ENCODE measurements at places on chromosomes 3 and 15.
A peak's percentile ranks its signal among the peaks of the same experiment; 100 is the strongest.

- no peak for DNase-seq
These were observed 815 bp upstream of the ZNF280D start for GRCh38 chr15:56734013-56734635.

DNA sequence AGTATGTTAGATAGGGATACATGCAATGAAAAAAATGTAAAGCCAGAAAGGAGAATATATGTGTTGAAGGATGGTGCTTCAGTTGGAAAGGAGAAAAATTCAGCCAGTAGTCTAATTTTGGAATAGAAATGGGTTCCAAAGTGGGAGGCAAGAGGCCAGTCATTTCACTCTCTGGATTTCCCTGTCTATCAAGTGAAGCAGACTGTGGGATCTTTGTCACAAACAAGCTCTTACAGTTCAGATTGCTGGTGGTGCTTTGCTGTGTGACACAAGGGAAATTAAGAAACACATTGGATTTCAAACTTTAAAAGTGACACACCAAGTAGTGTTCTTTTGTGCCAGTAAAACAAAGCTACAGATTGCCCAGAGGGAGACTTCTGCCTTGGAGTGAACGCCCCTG, 82.0 kb upstream of the BFSP2 start:
- DNase-seq, result no peak

- DNase-seq, result no peak
These were observed 42.3 kb downstream of the KLHL6 start for GRCh38 chr3:183513046-183513706.

- DNase-seq, result no peak
These were observed 250.4 kb upstream of the SLITRK3 start for GRCh38 chr3:165446555-165446954.

- no peak for DNase-seq
These were observed 93.8 kb upstream of the ICE2 start for GRCh38 chr15:60572541-60573421.

DNA sequence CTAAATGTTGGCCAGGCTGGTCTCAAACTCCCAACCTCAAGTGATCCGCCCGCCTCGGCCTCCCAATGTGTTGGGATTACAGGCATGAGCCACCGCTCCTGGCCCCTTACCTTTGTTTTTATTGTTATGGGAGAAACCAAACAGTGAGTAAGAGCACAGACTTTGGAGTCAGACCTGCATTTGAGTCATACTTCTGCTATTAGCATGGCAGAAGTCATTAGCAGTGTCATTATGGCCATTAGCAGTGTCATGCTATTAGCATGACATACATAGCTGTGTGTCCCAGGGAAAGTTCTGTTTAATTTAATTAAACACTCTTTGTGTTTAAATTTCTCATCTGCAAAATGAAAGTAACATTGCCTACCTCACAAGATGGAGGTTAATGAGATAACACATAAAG, 54.8 kb downstream of the SQOR start:
- no peak for DNase-seq

DNA sequence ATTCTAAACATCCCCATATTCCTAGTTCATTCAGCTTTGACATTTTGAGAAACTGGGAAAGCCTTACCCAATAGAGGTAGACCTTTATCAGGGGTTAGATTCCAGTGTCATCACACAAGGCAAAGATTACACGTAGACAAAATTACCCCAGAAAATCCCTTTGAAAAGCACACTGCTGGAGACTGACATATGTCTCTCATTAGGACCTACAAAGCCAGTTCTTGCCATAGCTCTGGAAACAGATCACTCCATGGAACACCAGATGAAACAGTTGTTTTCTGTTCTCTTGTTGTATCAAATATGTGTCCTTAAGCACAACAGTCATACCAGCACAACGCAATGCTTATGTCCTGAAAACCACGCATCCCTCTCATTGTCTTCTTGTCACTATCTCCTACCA, 44.7 kb downstream of the RARB start:
- DNase-seq, result no peak

- DNase-seq, result peak; percentile 8
These were observed 37.9 kb downstream of the CPA3 start for GRCh38 chr3:148903022-148903442.

- DNase-seq, result no peak
These were observed 54.5 kb upstream of the BOC start for GRCh38 chr3:113156816-113157333.

DNA sequence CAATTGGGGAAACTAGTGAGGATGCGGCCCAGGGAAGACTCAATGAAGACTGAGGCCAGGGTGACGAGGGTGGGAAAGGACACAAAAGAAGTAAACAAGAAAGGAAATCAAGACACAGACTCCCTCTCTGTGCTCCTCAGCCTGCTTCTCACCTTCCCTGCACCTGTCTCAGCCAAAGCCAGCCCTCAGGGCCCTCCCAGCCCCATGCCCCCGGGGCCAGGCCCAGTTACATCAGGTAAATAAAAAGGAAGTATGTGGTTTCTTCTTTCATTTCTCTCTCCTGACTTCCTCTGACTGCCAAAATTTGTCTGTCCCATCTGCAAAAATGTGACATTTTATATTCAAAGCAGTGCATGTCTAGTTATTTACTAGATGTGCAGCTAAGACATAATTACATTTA, 328.0 kb downstream of the UACA start:
- DNase-seq, result no peak

DNA sequence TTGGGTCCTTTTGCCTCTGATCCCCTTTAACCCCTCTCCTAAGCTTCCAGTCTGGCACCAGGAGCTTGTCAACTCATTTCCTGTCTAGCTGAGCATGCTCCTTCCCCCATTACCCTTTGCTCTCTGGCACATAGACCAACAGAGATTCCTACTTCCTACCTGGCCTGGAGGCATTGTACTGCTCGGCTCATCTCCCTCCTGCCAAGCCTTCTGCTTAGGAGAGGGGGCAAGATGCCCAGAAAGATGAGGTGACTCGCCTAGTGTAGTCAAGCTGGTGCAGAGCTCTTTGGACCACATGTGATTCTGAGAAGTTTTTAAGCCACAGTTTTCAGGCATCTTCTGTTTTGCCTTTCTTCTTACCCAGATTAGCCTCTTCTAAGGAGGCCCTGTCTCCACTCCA, 95.4 kb downstream of the ZNF621 start:
- DNase-seq, result no peak

- DNase-seq, result no peak
These were observed 53.8 kb downstream of the UBE2E2 start for GRCh38 chr3:23256741-23257435.

DNA sequence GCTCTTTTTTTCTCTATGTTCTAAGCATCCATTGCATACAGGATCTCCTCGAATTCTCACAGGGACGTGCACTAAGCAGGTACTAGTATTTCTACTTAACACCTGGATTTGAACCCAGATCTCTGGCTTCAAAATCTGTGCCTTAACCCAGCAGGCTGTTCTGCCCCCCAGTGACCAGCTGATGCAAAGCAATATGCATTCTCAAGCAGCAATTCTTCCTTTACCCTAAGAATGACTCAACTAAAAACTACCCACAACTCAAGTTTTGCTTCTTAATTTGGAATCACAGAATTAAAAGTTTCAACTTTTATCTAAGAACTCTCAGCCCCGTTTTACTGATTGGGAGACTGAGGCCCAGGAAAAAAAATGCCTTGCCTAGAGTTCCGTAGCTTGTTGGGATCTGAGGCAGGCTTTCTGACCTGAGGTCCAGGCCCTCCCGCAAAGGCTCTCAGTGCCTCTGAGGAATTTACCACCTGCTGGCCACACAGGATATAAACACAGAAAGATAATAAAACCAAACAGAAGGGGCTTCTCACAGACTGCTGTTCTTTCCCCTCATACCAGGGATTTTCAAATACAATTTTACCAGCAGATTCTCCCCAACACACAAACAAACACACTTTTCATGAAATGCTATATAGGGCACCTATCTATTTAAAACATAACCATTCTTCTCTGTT, 115.4 kb upstream of the RAD18 start:
- no peak for DNase-seq

- peak; percentile 79 for DNase-seq
These were observed 48.0 kb upstream of the RAB6B start for GRCh38 chr3:133943639-133944141.

DNA sequence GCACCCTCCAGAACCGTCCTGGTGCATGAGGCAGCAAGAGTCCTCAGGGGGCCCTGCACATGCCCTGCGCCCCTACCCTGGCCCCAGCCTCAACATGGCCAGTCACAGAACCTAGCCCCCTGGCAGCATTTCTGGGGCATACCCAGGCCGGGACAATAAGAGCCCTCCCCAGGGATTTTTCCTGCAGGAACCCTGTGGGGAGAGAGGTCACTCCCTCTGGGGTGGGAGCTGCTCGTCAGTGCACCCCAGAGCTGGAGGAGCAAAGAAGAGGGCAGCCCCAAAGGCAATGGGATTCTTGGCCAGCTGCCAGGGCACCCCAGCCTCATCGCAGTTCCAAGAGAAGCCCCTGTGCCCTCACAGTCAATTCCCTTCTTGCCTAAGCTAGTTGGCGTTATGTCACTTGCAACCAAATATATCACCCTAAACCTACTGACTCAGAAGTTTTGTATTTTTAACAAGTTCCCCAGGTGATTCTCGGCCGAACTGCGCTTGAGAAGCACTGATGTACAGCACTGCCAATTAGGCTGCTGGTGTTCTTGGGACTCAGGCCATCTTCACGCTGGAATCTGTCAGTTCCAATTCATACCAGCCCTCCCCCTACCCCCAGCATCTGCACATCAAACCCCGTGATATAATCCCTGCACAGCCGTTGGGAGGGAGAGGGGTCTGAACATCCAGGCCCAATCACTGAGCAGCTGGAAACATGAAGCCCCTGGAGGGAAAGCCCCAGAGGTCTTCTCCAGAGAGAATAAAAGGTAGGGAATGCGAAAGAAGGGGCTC, 87.5 kb upstream of the PRR20G start:
- no peak for DNase-seq

GRCh38 chr3:49377483-49377882, 19.3 kb upstream of the GPX1 start:
- DNase-seq, result peak; percentile 58

- DNase-seq, result no peak
These were observed 76.7 kb downstream of the PLD1 start for GRCh38 chr3:171733561-171733960.

- no peak for DNase-seq
These were observed 49.4 kb downstream of the TM4SF18 start for GRCh38 chr3:149284034-149284433.

- peak; percentile 58 for DNase-seq
These were observed 23.5 kb upstream of the HES1 start for GRCh38 chr3:194112120-194113106.

DNA sequence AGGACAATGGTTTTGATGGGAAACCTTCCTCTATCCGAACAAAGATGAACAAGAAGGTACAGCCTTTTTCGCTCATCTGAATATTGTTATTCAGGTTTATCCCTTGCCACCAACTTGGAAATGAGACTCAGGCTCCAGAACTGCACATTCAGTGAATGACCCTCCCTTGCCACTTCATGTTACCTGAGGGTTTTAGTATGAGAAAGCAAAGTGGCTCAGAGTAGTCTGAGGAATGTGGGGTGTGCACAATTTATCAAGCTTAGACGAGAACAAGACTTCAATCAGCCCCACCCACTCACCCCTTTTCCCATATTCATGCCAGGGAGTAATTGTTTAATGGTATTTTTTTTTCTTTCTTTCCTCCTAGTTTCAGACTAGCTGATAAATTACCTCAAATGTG, 265.3 kb upstream of the POU1F1 start:
- DNase-seq, result no peak

GRCh38 chr3:173395073-173395411, 2.5 kb upstream of the NLGN1 start:
- DNase-seq, result peak; percentile 41

GRCh38 chr3:149003653-149004305, 12.4 kb downstream of the GYG1 start:
- no peak for DNase-seq

DNA sequence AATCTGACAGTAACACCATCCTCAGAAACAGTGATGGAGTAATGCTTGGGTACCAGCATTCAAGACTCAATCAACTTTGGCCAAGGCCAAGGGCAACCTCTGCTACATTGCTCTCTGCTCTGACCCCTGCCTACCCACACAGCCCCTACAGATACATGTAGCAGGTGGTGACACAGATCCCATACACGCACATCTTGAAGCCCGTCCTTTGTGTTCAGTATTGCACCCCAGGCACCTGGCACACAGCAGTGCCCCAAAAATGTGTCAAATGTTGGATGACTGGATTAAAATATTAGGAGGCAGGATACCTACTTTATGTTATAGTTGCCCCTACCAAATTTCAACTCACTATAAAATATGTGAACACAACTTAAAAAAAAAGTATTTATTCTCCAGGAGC, 139.3 kb upstream of the ICE2 start:
- DNase-seq, result no peak

GRCh38 chr3:171636666-171637065, 173.6 kb downstream of the PLD1 start:
- no peak for DNase-seq

DNA sequence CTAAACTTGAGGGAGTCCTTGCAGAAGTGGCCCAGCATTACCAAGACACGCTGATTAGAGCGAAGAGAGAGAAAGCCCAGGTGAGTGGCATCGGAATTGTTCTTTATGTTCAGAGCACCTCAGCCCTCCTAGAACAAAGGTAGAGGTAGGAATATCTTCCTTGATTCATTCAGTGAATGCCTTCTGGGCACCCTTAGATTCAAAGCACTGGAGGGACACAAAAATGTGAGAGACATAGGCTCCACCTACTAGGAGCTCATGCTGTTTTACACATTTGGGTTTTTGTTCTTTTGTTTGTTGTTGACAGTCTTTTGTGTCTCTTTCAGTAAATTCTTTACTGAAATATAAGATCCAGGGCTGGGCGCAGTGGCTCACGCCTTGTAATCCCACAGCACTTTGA, 68.2 kb downstream of the IQGAP1 start:
- DNase-seq, result no peak

DNA sequence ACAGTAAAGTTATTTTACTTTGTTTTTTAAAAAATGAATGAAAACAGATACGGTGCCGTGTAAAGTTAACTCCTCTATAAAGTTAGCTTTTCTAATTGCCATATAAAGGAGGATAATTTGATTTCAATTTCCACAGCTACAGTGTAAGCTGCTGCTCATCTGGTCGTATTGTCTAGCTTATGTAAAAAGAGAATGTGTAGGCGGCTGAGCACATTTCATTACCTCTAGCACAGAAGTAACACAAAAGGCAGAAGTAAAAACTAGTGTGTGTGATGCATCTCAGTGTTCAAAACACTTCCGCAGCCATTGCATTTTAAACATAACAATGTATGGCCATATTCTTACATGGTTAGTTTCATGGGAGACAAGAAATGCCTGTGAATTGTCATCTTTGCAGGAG, 105.0 kb upstream of the P2RY1 start:
- DNase-seq, result no peak

DNA sequence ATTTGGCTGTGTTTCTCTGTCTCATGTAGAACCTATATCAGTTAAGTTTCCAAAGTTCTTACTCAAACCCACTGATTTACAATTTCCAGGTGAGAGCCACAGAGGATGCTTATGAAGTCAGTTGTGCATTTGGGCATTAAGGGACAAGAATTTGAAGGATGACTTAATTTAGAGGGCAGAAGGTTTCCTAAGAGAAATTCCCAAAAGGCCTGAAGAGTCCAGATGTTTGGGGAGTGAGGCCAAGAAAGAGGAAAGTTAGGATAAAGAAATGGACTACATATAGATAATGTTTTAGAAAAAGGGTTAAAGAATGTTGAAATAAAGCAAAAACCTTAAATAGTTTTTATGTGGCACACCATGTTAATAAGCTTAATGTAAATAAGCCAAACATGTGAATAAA, 338.7 kb upstream of the GRM7 start:
- DNase-seq, result no peak

- no peak for DNase-seq
These were observed 35.3 kb downstream of the KLF13 start for GRCh38 chr15:31361764-31362515.

GRCh38 chr3:71271596-71271995, 311.9 kb downstream of the FOXP1 start:
- no peak for DNase-seq

GRCh38 chr3:25226747-25227146, 201.3 kb upstream of the RARB start:
- DNase-seq, result no peak

All from urothelium cell line (cell line).